Astrocyte of the cerebellum (primary cell): ENCODE measurements at places on chromosomes 4 and X.

GRCh38 chrX:68761086-68761485 is 67.7 kb upstream of the EFNB1 start:
- no peak for DNase-seq

- peak; percentile 8 for DNase-seq
Measured at GRCh38 chr4:186727169-186727976, 3.7 kb upstream of the FAT1 start.

GRCh38 chrX:50088645-50089044 is 112.2 kb downstream of the AKAP4 start:
- DNase-seq: no peak

DNA sequence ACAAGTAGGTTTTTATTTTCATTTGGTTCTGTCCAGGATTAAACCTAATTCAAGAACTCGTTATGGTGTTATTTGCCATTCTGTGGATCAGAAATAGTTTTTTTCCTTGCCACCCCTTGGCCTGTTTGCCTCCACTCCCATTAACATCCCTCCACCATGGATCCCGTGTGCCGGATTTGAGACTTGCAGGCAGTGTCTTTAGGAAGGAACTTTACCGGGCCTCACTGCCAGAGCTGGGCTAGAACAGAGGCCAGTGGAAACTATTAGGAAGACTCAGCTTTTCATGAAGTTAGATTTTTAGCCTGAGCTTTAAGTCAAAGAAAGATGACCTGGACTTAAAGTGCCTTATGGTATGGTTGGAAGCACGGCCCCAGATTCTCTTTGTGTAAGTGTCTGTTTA is 2.4 kb downstream of the KLHL2 start:
- no peak for DNase-seq

- no peak for DNase-seq
Measured at GRCh38 chr4:113398441-113399143, 349.1 kb downstream of the ANK2 start.

- no peak for DNase-seq
Measured at GRCh38 chrX:124240422-124240821, 92.0 kb upstream of the TEX13D start.
